ENCODE measurements at places on chromosomes 7 and 10.
A peak's percentile ranks its signal among the peaks of the same experiment; 100 is the strongest.

DNA sequence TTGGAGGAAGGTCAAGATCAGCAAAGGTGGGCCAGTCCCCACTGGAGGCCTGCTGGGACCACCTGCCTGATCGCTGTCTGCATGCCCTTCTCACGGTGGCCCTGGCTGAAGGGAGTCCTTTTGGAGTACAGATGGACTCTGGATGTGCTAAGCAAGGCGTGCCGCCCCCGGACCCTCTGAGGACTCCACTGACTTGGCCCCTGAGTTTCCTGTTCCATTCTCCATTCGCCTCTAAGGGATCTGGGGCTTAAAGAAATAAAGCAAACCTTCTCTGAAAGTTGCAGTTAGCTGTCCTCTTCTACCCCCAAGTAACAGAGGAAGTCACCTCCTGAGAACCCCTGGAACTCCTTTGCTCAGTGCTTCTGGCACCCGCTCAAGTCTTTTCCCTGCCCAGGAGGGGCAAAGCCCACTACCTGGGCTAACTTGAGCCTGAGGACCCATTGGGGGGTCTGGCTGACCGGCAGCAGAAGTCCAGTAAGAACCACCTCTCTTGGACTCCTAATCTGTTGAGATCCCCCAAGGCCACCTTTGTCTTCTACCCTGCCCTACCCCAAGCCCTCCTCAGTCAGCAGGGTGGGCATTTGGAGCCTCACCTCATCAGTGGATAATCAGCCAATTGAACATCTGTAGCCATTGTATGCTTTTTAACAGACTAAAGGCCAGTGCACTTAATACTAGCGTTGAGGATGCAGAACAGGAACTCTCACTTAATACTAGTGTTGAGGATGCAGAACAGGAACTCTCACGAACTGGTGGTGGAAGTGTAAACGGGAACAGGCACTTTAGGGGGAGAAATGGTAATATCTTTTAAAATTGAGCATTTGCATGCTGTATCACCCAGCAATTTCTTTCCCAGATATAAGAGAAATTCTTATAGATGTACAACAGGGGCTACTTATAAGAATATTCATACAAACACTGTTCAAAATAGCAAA is 2.2 kb downstream of the TBATA start:
- DNase-seq, result no peak

- no peak for DNase-seq
Observed at GRCh38 chr7:143945423-143945822, 9.2 kb upstream of the OR2F1 start.

GRCh38 chr10:17617031-17617911 is at the start of gene HACD1:
Gene HACD1 (minus strand): TSS chr10:17617374. CDS start chr10:17617339, 35 bp downstream.
- peak; percentile 31 for DNase-seq

- peak; percentile 56 for DNase-seq
Observed at GRCh38 chr7:1473864-1474512, 14.7 kb upstream of the MICALL2 start.

GRCh38 chr10:200405-200804 is 65.2 kb downstream of the ZMYND11 start:
- DNase-seq, result no peak

GRCh38 chr10:60139798-60140566 is 233.6 kb upstream of the CCDC6 start:
- DNase-seq, result no peak

GRCh38 chr10:5888351-5888750 is 1.3 kb downstream of the ANKRD16 start:
- no peak for DNase-seq

DNA sequence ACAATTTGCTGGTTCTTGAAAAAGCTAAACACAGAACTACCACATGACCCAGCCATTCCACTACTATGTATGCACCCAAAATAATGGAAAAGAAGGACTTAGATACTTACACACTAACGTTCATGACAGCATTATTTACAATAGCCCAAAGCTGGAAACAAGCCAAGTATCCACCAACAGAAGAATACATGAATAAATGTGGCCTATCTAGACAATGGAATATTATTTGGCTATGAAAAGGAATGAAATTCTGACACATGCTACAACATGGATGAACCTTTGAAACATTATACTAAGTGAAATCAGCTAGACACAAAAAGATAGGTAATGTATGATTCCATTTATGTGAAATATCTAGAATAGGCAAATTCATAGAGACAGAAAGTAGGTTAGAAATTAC is 67.4 kb upstream of the EXOC4 start:
- DNase-seq, result no peak

GRCh38 chr7:435630-436366 is 83.8 kb downstream of the PDGFA start:
- no peak for DNase-seq

- no peak for DNase-seq
Observed at GRCh38 chr7:115968171-115968570, 62.4 kb downstream of the TFEC start.

- no peak for DNase-seq
Observed at GRCh38 chr10:29355411-29355991, 66.6 kb downstream of the LYZL1 start.

GRCh38 chr10:43921478-43921877 is 272.8 kb upstream of the ZNF32 start:
- no peak for DNase-seq

DNA sequence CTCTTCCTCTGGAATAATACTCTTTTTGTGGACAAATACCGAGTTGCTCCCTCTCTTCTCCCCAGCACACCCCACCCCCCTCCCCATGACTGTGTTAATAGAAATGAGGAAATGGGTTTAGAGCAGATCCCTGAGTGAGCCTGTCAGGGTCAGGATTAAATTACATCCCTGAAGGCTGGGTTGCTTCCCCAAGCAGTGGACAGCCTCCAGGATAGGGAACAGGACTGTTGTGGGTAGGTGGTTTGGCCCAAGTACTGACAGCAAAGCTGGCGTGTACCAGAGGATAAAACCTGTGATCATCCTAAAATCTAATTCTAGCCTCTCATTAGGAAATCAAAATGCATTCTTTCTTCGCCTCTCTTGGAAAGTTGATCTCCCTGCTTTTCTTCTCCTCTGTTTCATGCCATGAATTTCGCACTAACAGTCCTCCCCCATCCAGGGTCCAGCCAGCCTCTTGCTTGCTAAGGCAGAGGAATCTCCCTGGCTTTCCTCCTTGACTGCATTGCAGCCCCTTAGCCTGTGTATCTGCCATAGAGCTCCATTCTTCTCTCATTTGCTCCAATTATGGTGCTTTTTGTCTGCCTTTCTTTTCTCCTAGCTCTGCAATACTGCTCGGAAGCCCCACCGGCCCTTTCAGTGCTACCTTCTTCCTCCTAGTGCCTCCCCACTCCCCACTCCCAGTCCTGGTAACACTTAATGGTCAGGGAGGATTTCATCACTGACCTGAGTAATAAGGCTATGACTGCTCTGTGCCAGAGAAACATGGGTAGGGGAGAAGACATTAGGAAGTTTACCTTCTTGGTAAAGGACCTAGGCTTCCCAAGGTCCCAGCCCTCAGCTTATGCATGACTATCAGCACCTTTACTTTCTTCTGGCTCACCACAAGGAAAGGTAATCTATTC is 8.4 kb downstream of the LRRC4 start:
- no peak for DNase-seq

- no peak for DNase-seq
Observed at GRCh38 chr7:19575909-19576557, 132.8 kb downstream of the POLR1F start.

- DNase-seq, result no peak
Observed at GRCh38 chr7:50718311-50718710, 64.4 kb downstream of the GRB10 start.

GRCh38 chr7:112743811-112744210 is 46.4 kb downstream of the TMEM168 start:
- DNase-seq, result no peak

- no peak for DNase-seq
Observed at GRCh38 chr10:115941361-115941771, 331.6 kb downstream of the GFRA1 start.

GRCh38 chr7:2231992-2232765 is 566 bp downstream of the MAD1L1 start:
- DNase-seq, result no peak

- DNase-seq, result no peak
Observed at GRCh38 chr7:76343294-76343930, 15.4 kb downstream of the YWHAG start.

GRCh38 chr10:133024704-133025557 is 62.8 kb upstream of the ADGRA1 start:
- DNase-seq, result no peak

GRCh38 chr10:11604865-11605650 is 6.4 kb downstream of the USP6NL start:
- no peak for DNase-seq

DNA sequence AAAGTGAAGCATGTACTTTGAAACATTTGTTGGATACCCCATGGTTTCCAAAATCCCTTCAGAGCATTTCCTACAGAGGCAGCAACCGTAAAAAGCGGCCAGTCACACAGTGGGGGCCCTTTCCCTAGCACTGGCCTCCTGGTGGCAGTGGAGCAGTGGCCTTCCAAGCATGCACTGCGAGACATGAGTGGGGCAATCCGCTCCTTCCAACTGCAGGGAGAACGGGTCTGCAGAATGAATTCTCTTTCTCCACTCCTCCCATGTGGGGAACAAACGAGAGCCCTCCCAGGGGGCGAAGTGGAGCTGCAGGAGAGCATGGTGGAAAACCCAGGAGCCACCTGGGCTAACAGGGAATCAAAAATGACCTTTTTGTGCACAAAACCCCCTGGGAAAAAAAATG is 542.9 kb upstream of the GALNT17 start:
- DNase-seq, result no peak

- DNase-seq, result no peak
Observed at GRCh38 chr7:128045766-128046165, 14.5 kb upstream of the LRRC4 start.
